ENCODE measurements at places on chromosomes 2 and 18.

GRCh38 chr2:226608451-226608850 lies 191.2 kb downstream of the IRS1 start:
- no peak for DNase-seq

DNA sequence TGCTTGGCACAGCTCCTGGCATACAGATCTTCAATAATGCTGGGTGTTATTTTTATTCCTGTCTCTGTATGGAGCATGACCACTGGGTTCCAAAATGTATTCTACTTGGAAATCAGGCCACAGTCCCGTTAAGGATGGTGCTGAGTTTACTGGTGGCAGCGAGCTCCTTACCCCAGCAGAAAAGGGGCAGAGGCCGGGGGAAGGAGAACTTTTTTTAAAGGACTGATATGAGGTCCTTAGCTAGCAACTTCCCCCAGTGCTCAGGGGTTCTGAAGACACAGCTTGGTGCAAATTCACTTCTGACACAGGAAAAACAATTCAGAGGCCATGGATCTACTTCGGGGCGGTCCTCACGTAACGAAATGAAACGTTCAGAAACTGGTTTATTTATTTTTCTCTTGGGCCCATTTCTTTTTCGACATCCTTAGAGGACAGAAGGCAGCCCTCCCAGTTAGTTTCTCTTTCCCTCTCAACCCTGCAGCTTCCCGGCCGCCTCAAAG lies 872 bp downstream of the RDH14 start:
- no peak for DNase-seq

DNA sequence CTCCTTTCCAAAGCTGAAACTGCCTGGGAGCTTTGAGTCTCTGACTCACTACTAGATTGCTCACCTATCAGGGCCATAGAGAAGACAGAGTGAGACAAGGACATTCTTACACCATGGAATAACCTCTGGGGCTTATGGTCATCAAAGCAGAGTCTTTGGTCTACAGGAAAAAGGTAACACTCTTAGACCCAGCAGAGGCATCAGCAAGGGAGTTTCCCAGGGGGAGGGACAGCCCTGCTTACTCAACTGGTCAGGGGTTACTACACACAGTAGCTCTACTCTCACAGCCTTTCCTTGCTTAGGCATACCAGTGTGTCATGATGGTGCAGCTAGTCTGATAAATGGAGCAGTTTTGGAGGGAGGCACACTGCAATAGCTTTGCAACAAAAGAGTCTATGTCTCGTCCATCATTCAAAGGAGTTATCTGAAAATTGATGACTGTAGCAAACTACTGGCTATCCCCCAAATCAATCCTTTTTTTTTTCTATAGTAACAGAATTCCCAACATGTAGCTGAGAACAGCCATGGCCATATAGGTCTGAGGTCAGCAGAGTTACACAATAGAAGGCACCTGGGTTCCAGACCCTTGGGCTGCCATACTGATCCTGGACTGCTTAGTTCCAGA lies 22.4 kb upstream of the CD28 start:
- no peak for DNase-seq

GRCh38 chr2:363824-364470 lies 76.1 kb upstream of the ALKAL2 start:
- no peak for DNase-seq

- DNase-seq: no peak
Measured at GRCh38 chr18:48422947-48423378, 13.8 kb upstream of the ZBTB7C start.

- DNase-seq: no peak
Measured at GRCh38 chr2:21281791-21282514, 158.2 kb downstream of the TDRD15 start.

GRCh38 chr18:70293166-70293565 lies 4.3 kb downstream of the SOCS6 start:
- no peak for DNase-seq

GRCh38 chr2:237159006-237159911 lies 73.6 kb downstream of the COPS8 start:
- no peak for DNase-seq

DNA sequence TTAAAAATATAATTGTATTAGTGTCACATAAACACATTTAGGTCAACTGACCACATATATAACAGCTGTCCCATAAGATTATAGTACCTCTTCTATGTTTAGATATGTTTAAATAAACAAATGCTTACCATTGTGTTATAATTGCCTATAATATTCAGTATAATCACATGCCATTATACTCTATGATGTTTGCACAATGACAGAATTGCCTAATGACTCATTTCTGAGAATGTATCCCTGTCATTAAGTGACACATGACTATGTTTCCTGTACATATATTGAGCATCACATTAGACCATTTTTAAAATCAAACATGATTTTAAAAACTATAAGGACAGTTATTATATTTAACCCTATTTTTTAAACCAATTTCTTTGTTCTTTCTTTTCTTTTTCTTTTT lies 89.8 kb downstream of the HS6ST1 start:
- no peak for DNase-seq

DNA sequence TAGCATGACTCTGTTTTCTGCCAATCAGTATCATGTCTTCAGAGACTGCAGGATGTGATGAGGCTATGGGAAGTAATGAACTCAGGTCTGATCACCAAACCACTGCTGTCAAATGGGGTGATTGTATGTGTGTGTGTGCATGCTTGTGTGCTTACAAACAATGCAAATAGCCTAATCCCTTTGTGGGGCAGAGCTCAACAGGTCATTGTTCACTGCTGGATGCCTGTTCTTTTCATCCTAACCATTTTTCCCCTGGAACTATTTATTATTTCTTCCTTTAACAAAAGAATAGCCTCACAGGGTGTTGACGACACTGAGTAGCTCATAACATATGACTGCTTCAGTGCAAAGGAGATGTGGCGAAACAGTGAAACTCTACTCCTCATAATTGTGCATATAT lies 55.9 kb downstream of the NXPH2 start:
- DNase-seq: no peak

- DNase-seq: no peak
Measured at GRCh38 chr2:215904101-215904500, 109.2 kb downstream of the MREG start.

DNA sequence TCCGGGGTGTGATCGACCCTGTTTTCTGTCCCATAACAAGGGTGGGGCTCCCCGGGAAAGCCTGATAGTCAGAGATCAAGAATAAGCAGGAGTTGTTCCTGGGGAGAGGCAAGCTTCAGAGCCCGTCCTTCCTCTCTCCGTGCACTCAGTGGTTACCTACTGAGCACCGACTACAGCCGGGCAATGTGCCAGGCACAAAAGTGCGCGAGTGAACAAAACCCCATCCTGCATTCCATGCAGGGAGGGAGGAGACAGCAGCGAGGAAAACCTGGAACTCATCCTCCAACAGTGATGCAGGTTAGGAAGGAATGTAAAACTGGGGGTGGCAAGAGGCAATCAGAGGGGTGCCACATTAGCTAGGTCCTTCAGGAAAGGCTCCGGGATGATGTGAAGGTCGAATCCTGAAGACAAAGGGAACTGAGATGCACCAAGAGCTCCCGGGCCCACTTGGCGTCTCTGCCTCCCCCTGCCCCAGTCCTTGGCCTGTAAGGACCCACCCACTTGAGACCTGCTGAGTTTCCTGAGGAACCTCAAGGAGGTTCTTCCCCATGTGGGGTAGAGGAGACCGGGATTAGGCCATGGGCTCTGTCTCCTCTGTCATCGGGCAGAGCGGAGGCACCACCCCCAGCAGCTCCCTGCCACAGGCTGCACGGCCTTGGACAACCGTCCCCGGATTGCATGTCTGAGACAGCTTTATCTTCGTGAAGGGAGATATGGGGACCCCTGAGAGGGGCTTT lies 198.2 kb downstream of the NDUFA10 start:
- DNase-seq: no peak

Data from NCI-H524 (cell line).